Mammary epithelial cell (primary cell): ENCODE measurements at places on chromosomes 11 and 22.

GRCh38 chr11:74299015-74299414, 12.4 kb downstream of the P4HA3 start:
- no peak for DNase-seq

GRCh38 chr11:1656670-1657069, 27.1 kb downstream of the KRTAP5-5 start:
- DNase-seq, result no peak

- DNase-seq, result peak; percentile 57
These were observed 11.1 kb upstream of the PHLDA2 start for GRCh38 chr11:2940147-2940920.

- no peak for DNase-seq
These were observed 127.9 kb downstream of the ENTHD1 start for GRCh38 chr22:39765661-39766060.

- no peak for DNase-seq
These were observed 140.3 kb downstream of the BRD1 start for GRCh38 chr22:49687333-49687732.
